Osteocyte (in vitro differentiated cells): ENCODE measurements at places on chromosomes 6 and 20. TPM values are rescaled to one million over a fixed set of nuclear protein-coding genes. Genes with fewer than 3 reads are reported as not detected.

DNA sequence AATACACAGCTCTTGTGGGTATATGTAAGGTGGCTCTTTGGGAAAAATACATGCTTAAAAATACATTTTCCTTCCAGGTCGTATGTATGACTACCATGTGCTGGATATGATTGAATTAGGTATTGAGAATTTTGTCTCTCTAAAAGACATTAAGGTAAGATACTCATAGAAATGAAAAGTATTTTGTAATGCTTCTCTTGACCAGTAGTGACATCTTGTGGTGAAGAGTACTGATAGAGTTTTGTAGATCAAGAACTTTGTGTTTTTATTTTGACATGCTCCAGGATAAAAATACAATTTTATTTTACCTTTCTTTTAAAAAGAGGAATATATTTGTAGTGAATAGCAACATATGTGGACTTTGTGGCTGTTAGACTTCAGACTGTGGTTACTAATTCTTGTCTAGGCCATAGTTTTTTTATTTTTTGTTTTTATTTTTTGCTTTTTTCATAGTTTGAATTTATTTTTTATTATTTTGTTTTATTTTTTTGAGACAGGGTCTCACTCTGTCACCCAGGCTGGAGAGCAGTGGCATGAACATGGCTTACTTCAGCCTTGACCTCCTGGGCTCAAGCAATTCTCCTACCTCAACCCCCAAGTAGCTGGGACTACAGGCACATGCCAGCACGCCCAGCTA lies 17.9 kb downstream of the RPF2 start:
- H3K27ac ChIP-seq = no peak overlapping the region
- no peaks in the 10 kb centered on the region for H3K4me1 ChIP-seq
- DNase-seq = no peak
- H3K36me3 ChIP-seq = peaks cover 41% of the 10 kb centered on the region

LY86 gene
- not detected in 2 replicates for total RNA-seq

- DNase-seq = no peak
- peaks cover under 1% of the 10 kb centered on the region for H3K27me3 ChIP-seq
- no peak overlapping the region for H3K27ac ChIP-seq
- H3K4me1 ChIP-seq = no peaks in the 10 kb centered on the region
- no peak overlapping the region for H3K4me3 ChIP-seq
These were observed 29.8 kb downstream of the APCDD1L start for GRCh38 chr20:58485393-58485792.

PDE10A gene
- 7.3 and 9.8 TPM in 2 replicates for total RNA-seq
